ENCODE measurements at places on chromosomes 2 and 18.

- no peak for DNase-seq
Measured at GRCh38 chr18:26977781-26978180, 112.3 kb upstream of the AQP4 start.

DNA sequence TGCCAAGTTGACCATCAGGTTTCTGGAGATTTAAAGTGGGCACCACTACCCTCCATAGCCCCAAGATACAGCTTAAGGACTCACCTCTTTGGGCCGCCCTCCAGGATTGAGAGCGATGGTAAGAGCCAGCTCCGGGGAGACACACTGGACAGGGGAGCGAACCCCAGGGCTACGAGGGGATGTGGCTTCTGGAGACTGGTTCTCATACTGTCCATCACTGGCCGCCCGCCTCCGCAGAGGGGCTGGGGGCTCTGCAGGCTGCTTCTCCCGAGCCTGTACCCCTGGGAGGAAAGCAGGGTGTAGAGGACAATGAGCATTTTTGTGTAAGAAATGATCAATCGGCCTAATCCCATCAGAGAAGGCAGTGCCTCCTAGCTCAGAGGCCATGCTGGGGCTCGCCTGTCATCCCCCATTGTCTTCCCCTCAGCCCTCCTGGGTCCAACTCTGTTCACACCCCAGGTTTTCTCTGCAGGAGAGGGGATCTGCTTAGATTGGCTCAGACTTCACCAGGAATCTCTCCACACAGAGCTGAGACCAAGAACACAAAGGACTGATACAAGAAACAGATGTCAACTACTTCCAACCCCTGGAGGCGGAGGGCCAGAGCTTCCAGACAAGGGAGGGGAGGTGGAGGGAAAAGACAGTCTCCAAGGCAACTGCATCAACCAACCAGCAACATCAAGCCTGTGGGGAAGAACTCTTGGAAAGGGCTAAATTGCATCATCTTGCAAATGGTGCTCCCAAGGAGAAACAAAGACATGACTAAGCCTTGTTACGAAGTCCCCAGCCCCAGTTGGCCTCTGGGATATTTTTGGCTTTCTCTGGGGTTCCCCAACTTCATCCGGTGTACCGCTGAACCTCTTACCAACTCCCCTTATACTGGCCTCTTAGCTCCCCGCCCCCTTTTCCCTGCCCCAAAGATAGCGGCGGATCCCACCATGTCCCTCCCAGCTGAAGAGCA lies 166.6 kb downstream of the TNS1 start:
- no peak for DNase-seq

GRCh38 chr2:55985406-55985805 lies 61.8 kb upstream of the EFEMP1 start:
- no peak for DNase-seq

DNA sequence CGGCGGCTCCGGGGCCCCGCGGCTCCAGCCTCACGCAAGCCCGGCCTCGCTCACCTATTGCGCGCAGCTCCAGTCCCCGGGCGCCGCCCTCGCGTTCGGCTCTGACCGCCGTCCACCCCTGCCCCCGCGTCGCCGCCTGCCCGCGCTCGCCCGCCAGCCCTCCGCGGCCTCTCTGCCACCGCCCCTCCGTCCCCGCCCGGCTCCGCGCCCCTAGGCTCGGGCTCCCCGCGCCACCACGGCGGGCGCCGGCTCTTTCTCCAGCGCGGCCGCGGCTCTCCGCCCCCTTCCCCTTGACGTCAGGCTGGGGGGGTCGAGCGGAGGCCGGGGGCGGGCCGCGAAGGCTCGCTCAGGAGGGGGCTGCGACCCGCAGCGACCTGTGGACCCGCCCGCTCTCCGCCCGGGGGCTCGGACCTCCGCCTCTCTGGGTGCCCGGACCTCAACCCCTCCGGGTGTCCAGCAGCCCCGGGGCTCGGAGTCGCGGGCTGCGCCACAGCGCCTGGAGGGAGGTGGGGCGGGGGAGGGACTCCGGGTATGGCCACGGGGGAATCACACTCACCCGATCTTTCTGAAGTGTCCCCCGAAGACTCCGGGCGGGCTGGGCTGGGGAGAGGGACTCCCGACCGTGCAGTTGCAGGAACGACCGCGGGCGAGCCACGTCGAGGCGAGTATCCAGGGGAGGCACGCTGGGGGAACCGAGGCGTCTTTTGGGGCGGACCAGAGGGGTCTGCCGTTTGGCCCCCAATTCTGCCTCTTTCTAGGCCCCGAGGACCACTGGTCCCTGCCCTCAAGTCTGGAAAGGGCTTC lies at the start of gene SEMA4C:
Gene SEMA4C (minus strand): TSS at position 259 of the 804 bp plus-strand sequence. CDS start 2,194 bp downstream, outside the sequence.
- peak; percentile 35 for DNase-seq

DNA sequence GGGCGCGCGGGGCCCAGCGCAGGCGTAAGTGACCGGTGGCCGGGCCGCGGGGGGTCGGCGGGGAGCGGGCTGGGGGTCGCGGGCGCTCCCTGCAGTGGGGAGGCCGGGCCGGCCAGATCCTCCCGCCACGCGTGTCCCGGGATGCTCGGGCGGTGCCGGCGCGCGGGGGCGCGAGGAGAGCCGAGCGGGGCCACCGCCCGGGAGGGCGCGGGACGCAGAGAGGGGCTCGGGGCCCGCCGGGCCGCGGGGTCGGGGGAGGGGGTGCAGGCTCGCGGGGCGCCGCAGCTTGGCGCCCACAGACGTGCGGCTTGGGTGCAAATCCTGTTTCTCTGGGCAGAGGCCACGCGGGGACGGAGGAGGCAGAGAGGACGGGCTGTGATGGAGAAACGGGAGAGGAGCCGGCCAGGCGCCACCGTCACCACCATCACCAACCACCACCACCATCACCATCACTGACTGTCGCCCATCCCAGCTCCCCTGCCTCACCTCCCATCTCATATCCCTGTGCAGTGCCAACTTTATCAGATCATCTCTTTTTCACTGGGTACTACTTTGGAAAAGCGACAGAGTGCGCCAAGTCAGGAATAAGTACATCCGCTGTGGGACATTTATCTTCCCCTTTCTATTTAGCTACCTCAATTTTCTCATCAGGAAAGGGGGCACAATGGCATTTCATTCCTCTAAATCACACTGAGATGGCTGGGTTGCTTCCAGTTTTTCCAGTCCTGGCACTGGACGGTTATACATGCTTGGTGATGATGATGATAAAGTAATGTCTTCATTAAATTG lies 97.2 kb upstream of the GPR45 start:
- DNase-seq: no peak

DNA sequence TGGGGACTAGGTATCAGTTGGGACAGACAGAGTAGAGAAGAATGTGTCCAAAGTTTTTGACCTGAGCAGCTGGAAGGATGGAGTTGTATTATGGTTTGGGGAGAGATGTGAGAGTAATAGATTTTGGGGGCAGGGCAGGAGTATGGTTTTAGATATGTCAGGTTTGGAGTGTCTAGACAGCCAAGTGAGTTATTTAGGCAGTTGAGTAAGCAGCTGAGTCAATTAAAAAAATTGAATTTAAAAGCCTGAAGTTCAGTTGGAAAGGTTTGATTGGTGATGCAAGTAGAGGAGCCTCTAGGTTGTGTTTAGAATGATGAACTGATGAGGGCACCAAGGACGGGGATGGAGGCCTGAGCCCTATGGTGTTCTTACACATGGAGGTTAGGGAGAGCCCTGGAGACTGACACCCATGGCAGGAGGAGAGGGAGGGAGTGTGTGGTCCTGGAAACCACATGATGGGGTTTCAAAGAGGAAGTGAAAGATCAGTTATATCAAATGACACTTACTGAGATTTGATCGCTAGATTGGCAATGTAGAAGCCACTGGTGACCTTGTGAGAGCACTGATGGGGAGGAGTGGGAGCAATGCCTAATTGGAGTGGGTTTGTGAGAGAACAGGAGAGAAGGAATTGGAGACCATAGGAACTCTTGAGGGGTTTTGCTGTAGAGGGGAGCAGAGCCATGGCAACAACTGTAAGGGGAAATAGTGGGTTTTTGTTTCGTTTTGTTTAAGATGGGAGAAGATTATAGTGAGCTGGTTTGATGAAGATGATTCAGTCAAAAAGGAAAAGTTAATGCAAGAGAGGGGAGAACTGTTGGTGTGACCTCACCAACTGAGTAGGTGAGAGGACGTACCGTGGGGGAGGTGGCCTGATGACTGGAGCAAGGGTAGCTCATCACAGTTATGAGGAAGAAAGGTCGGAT lies 10.3 kb downstream of the ITGA6 start:
- no peak for DNase-seq

GRCh38 chr2:150981826-150982225 lies 279.8 kb downstream of the RBM43 start:
- no peak for DNase-seq

DNA sequence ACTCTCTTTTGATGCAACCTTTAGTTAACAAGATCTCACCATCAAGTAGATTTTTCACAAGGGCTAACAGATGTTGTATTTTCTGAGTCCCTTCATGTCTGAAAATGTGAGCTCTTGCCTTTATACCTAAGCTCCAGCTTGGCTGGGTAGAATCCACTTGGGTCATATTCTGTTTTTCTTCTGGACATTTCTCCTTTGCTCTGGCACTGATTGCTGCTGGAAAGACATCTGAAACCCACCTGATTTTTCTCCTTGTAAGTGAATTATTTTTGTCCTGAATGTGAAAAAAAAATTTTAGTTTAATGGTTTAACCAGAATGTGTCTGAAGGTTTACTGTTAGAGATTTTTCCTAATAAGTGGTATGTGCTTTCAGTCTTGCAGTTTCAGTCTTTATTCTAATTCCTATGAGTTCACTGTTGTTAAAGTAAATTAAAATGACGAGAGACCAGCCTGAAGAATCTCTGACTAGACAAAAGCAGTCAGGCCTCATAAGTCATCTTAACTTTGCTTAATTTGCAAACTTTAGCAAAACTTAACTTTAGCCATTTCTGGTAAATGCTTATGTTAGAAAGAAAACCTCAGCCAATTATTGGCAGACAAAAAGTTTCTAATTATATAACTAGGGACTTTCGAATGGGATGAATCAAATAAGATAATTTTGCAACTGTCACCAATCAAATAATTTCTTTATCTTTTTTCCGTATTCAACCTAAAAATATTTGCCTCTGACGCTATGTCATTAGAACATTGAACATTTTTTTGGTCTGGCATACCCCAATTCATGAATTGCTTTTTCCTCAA lies 70.8 kb downstream of the ACAA2 start:
- no peak for DNase-seq

GRCh38 chr2:195168369-195168768 lies 488.7 kb upstream of the SLC39A10 start:
- no peak for DNase-seq

GRCh38 chr2:62304429-62305417 lies 108.8 kb downstream of the B3GNT2 start:
- no peak for DNase-seq
